ENCODE measurements at places on chromosomes 7 and 10.

- DNase-seq = no peak
Measured at GRCh38 chr7:148793590-148793989, 90.5 kb downstream of the EZH2 start.

DNA sequence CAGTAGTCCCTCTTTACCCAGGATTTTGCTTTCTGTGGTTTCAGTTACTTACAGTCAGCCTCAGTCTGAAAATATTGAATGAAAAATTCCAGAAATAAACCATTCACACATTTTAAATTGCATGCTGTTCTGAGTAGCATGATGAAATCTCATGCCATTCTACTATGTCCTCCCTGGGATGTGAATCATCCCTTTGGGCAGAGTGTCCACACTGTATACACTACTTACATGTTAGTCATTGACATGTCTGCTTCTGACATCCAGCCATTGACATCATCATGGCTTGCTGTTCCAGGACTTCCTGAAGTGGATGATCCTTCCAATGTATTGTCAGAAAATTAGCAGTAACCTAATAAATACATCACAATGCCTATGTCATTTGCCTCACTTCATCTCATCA, 34.6 kb upstream of the MALRD1 start:
- DNase-seq = no peak

GRCh38 chr10:68221196-68221595, 10.7 kb downstream of the ATOH7 start:
- peak; percentile 17 for DNase-seq

- DNase-seq = no peak
Measured at GRCh38 chr7:20228654-20229053, 11.5 kb upstream of the MACC1 start.

DNA sequence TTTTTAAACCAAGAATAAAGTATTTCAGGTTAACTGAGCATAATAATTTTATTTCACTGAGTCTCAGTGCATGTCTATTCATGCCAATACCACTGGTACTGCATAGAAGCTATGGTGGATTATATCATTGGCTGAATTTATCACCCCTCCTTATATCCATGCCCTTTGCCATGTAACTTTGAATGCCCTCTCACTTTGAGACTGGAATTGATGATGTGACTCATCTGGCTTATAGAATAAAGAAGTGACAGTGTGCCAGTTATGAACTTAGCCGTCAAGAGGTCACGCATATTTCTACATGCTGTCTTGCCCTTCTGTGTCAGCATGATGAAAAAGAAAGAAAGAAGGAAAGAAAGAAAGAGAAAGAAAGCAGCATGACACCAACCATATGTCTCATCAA, 20.7 kb upstream of the ABLIM1 start:
- no peak for DNase-seq

DNA sequence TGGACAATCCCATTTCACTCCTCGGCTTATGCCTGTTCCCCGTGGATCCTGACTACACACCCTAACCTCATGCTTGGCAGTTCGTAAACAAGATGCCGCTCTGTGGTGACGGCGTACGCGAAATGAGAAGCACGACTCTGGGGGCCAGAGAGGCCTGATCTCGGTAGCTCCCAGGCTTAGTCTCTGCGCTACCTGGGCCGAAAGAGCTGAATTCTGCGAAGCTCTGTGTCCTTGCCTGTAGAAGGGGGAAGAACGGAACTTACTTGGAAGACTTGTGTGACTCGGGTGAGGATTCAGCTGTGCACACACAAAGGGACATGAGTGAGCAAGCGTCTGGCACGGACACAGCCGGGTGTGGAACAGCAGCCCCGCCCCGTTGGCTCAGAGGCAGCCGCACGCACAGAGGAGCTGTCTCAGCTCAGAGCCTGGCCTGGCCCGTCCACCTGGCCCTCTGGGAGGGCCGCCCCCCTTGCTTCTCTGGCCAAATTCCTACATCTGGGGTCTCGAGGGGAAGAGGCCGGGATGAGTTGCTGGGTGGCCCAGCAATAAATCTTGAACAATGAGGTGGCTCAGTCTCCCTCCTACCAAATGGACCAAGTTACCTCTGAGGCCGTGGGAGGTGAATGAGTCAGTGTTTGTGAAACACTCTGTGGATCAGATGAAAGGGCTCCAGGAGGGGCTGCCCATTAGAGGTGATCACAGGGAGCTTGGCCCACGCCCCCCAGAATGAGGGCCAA, 83.8 kb downstream of the PDGFA start:
- no peak for DNase-seq

DNA sequence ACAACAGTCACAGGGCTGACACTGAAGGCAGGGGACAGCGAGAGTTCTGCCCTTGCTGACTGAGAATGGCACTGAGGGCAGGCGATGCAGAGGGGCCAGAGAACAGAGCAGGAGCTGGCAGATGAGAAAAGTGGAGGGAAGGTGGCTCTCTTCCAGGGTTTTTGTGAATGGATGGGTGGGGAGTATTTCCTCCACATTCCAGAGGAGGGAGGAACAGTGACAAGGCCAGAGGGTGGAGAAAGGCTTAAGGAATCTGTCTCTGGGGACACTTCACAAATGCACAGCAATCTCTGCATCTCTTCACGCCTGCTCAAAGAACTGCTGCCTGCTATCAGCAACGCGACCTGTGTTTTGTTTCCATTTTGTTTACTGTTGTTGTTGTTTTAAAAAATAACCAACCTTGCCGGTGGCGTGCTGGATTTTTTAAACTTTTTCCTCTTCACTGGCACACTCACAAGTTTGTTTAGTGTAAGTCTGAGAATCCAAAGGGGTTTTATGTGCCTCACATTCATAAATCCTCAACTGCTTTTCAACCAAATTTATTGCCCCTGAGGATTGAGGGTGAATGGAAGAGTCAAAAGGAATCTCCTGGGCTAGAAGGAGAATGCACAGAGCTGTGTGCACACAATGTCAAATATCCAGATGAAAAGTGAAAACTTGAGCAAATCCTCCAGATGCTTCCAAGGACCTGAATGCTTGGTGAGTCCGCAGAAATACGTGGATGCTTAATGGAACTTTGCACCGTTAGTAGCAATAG, 129.3 kb downstream of the GLI3 start:
- peak; percentile 38 for DNase-seq

DNA sequence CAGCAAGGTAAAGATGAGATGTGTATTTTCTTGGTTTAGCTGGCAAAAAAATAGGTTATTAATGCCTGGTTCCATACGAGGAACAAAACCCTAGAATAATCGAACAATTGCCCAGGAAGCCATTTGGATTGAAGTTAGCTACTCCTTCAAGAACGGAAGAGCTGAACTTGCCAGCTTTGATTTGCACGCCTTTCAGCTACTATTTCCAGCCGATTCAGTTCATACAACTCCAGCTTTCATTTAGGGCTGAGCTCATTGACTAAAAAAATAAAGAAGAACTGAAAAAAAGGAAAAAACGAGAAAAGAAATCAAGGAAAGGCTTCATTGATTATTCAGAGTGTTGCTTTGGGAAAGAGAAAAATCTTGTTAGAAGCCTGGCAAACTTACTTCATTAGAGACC, 60.4 kb downstream of the PTN start:
- no peak for DNase-seq

DNA sequence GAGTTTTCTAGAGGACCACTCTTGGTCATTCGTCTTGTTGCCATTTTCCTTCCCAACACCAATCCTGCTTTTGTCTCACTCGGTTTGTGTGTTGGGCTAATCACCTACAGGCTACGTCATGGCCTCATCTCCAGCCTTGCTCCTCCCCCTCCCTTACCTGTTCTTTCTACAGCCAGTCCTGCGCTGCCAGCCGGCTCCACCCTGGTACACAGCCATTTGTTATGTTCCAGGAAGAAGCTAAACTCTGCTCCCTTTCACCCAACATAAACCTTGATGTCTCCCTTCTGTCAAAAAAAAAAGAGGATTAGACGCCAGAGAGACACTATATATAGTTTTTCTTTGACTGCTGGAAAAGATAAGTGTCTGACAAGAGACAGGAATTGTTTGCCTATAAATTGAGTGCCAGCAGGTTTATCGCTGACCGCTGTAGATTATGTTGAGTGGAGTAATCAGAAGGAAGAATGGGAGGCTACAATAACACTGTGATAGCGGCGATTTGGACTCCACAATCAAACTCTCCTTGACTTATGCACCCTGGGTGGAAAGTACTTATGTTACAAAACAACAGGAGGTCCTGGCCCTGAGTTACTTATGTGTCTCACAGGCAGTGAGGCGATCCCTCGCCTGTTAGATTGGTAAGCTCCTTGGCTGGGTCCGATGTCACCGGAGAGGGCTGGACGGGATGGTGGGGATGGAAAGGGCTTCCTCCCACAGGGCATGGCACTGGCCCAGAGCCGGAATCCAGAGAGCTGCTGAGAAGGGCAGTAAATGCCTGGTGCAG, 171.3 kb upstream of the BMPER start:
- no peak for DNase-seq

DNA sequence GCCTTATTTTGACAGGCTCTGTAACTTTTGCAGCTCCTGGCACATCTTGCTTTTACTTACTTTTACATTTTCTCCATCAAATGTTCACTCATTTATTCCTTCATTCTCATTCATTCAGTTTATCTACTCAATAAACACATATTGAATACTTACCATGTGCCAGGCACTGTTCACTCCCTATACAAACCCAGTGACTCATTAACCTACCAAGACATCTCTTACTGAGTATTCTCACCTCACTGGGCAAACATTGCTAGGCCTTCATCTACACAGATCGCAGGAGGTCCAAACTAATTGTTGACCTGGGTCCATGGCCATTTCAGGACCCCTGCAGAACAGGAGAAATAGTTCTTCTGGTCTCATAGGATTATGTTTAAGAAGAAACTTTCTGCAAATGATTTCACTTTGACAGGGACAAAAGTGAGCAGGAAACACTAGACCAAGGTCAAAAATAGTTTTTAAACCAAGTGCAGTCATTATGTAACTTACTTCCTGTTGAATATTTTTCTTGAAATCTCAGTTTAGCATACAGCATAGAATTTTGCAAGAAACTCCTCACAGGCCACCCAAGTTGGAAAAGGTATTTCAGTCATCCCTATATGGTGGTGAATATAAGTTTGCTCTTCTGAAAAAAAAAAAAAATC, 17.6 kb downstream of the SLC26A4 start:
- no peak for DNase-seq

DNA sequence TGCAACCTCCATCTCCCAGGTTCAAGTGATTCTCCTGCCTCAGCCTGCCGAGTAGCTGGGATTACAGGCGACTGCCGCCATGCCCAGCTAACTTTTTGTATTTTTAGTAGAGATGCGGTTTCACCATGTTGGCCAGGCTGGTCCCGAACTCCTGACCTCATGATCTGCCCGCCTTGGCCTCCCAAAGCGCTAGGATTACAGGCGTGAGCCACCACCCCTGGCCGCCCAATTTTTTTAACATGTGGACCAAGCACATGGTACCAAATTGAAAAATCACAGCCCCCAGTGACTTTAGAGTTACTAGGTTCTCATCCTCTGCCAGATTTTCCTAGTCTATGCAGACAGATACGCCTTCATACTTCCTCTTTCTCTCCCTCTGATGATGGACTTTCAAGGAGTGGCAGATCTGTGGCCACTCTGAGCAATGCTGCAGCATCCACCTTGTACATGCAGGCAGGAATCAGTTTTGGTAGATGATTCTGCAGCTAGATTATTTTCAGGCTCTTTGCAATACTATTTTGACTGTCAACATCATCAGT, 34.0 kb upstream of the EZH2 start:
- DNase-seq = no peak

GRCh38 chr7:157523766-157524421, 187.1 kb downstream of the DNAJB6 start:
- DNase-seq = no peak

- DNase-seq = no peak
Measured at GRCh38 chr7:137418841-137419240, 75.3 kb upstream of the PTN start.

DNA sequence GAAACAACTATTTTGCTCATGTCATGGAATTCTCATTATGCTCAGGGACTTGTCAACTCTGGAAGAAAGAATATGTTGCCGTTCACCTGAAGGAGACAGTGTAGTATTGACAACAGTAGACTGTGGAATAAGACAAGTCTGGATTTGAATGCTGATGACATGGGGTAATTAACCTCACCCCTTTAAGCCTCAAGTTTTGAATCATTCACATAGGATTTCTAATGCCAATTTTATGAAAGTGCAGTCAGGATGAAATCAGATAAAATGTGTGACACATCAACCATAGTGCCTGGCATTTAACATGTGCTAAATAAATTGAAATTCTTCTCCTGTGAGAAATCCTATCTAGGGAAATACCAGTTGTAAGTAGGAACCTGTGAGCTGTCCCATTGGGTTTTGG, 305.8 kb downstream of the KIF20B start:
- peak; percentile 37 for DNase-seq

GRCh38 chr7:131034166-131034881, 293.4 kb upstream of the MKLN1 start:
- no peak for DNase-seq

GRCh38 chr10:4109469-4109868, 324.5 kb upstream of the KLF6 start:
- DNase-seq = peak; percentile 63

DNA sequence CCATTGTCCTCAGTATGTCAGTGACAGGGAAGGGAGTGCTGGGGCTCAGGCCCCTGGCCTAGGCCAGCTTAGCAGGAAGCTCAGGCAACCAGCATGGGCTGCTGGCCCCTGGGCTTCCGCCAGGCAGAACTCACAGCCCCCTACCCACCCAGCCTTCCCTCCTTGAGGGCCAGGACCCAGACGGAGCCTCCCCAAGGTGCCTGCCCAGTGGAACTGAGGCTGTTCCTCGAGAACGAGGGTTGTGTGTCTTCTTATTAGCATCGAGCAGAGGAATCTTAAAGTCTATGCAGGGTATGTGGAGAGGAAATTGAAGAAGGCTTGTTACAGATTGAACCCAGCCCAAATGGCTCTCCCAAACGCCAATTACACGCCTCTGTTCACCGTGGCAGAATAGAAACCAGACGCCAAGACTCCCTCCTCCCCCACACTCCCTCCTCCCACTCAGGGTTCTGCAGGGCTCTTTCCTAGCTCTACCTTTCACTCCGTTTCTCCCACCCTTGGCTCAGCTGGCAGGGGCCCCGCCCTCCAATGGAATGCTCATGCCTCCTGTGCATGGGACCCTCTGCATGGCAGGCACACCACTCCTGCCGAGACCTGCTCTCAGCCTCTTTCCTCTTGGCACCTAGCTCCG, 134.4 kb downstream of the ZMIZ1 start:
- no peak for DNase-seq

DNA sequence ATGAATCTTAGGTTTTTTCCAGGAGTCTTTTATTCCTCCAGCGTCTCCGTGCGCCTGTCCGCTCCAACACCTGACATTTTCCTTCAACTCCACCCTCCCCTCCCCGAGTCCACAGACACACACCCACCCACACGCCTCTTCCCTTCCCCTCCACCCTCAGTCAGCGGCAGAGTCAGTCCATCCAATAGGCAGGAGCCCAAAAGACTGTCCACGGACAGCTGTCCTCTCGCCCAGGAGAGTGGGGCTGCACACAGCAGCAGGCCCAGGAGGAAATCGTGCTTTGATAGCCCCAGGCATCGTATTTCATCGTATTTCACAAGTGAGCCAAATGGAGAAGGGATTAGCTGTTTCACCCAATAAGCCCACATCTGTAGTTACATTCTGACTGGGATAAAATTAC, 285.1 kb downstream of the ZEB1 start:
- peak; percentile 22 for DNase-seq

GRCh38 chr10:73413528-73414229, at the start of gene ANXA7:
Gene ANXA7 (minus strand): TSS chr10:73414058. CDS start chr10:73400856, 13,202 bp downstream.
- peak; percentile 84 for DNase-seq

GRCh38 chr7:5424749-5425506, 1.3 kb upstream of the TNRC18 start:
- peak; percentile 57 for DNase-seq

GRCh38 chr7:148688526-148688925, 10.2 kb upstream of the CUL1 start:
- DNase-seq = no peak

Data from HCEC 1CT (cell line).